ENCODE measurements at places on chromosomes 16 and 17.
A peak's percentile ranks its signal among the peaks of the same experiment; 100 is the strongest.

DNA sequence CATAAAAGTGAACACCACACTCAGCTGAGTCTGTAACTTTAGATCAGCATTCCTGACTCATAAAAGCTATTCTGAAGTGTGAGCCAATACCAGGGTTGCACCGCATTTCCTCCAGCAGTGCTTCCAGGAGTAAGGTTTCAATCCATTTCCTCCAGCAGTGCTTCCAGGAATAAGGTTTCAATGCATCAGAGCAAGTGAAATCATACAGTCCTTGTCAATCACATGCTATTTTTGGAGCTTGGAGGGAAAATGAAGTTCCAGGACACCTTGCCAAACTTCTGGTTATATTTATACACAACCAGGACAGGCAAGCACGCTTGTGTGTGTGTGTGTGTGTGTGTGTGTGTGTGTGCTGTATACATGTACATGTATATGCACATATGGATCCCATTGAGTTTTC is 327.6 kb downstream of the GRIN2A start:
- DNase-seq, result no peak

GRCh38 chr17:70787721-70788300 is 618.5 kb downstream of the KCNJ2 start:
- no peak for DNase-seq

GRCh38 chr17:80668375-80669148 is 123.9 kb downstream of the RPTOR start:
- no peak for DNase-seq

DNA sequence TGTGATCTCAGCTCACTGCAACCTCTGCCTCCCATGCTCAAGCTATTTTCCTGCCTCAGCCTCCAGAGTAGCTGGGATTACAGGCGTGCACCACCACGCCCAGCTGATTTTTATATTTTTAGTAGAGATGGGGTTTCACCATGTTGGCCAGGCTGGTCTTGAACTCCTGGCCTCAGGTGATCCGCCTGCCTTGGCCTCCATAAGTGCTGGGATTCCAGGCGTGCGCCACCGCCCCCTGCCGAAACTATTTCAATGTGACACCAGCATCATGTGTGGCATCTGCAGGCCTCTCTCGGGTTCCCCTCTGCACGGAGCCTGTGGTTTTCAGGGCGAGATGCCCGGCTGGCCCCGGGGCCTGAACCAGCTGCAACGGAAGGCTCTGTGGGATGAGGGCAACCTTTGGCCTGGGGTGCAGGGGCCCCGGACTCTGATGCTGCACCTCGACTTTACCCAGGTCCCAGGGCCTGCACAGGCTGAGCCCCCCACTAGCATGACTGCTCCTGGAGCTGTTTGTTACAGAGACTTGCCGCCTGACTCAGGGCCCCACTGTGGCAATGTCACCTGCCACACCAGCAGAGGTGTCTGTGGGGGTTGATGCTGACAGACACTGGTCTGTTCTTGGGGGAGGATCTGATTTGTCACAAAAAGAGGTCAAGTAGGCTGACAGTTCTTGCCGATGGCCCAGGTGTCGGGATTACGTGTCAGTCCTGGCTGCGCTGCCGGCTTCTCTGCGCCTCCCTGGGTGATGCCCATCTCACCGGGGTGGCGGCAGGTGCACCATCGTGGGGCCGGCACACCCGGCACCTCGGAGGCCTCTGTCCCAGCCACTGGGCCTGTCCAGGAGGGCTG is 8.6 kb upstream of the TEX19 start:
- peak; percentile 54 for DNase-seq

GRCh38 chr17:74297941-74298340 is 23.9 kb downstream of the DNAI2 start:
- peak; percentile 48 for DNase-seq

GRCh38 chr16:30761427-30761927 is 385 bp downstream of the CFAP119 start:
- peak; percentile 56 for DNase-seq

DNA sequence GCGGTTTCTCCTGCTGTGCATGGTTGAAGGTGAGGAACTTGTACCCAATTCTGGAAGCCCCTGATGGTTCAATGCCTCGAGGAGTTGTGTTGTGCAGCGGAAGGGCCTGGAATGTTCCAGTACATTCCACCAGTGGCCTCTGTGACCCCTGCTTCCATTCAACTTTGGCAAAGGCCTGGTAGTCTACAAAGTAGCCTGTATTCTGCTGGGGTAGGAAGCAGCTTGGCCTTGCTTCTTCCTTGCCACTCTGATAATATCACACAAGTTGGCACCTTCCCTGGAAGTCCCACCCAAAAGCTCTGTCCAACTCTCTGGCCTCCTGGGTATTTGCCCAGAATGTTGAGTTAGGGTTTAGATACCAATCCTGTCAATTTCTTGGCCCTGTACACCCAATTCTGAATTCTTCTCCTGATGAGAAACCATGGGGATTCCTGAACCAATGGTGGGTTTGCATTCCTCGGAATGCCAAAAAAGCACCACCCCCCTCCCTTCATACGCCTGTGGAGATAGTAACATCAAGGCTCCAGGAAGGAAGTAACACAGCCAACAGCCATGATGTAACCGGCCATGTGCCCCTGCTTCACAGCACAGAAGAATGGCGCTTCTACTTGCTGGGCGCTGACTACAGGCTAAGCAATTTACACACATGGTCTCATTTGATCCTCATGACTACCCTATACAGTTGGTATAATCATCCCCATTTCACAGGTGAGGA is 11.8 kb upstream of the FAM117A start:
- no peak for DNase-seq

DNA sequence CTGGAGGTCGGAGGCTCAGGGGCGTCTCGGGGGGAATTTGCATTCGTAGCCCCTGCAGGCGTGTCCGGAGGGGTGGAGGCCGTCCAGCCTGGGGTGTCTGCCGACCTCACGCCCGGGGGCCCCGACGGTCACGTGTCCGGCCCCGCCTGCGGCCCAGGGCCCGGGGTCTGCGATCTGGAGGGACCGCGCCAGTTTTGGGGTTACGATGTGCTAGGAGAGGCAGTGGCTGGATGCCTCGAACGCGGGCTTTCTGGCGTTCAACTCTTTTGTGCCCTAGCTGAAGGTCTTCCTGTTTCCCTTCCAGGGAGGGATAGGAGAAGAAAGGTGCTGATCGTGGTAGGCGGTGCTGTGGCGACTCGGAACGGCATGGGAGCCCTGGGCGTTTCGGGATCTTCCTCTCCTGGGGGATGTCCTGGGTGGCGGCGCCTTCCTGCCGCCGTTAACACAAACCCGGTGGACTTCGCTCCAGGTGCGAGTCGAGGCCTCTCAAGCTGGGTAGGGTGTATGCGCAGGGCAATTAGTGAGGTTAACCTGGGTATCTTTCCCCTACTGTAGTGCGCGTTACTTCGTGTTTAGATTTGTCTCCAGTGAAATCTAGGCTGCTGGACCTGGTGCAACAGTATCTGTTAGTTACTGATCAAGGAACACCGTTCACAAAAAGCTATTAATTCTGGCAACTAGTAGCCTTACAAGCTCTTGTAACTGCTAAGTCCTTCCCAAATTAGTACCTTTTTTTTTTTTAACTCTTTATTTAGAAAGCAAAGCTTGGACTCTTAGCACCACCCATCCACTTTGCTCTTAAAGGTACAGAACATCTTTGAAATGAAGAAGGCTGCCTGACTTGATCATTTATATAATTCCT is 1.3 kb downstream of the AKAP1 start:
- peak; percentile 24 for DNase-seq

DNA sequence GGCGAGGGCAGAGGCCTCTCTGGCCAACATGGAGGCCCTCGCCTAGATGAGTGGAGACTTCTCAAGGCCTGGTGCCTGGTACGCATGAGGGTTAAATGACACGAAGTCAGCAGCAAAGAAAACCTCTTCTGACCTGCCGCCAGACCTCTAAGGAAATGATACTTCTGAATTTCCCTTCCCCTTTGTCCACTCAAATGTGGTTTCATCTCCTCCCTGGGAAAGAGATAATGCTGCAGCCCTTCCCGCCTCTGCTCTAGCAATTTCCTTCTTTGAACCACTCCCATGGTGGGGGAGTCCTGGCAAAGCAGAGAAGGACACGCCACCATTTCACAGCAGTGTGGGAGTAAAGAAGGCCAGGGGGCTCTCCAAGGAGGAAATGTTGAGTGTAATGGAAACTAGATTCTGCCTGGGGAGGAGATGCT is 65.7 kb upstream of the BCAR1 start:
- DNase-seq, result no peak

DNA sequence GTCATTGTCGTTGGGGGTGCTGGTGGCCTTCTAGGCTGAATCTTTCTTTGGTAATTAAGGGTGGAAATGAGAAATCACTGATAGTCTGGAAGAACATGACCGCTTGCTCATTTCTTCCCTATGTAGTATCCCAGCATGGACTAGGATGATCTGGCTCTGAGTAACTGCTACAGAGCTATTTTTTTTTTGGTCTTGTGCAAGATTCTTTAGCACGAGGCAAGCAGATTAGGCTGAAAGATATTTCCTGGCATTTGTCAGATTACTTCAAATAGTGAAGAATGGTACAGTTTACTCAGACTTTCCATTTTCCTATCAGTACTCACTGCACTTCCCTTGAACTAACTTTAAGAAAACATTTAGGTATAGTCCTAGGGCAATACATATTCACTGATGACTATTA is 89.0 kb downstream of the SYCE1L start:
- DNase-seq, result no peak

- DNase-seq, result no peak
These were observed 29.7 kb downstream of the MGRN1 start for GRCh38 chr16:4654011-4654963.

GRCh38 chr16:4744555-4745273 is 10.4 kb downstream of the DNAAF8 start:
- no peak for DNase-seq

DNA sequence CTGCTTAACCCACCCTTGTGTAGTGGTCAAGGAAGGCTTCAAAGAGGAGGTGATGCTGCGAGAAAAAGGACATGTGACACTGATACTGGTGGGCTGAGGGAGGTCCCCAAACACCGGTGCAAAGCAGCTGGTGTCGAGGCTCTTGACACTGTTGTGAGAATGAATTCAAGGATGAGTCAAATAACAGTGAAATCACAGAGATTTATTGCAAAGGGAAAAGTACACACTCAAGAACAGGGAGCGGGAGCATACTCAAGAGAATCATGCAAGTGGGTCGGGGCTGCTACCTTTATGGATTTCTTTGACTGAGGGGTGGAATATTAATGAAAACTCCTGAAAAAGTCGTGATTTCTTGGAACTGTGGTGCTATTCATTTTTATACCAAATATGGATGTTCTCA is 31.1 kb downstream of the TMEM132E start:
- no peak for DNase-seq

GRCh38 chr17:79340333-79341221 is 266.0 kb downstream of the ENGASE start:
- DNase-seq, result no peak

GRCh38 chr16:52470585-52470984 is 76.4 kb downstream of the TOX3 start:
- DNase-seq, result no peak

- DNase-seq, result no peak
These were observed 1.4 kb downstream of the TLCD1 start for GRCh38 chr17:28724500-28725165.

DNA sequence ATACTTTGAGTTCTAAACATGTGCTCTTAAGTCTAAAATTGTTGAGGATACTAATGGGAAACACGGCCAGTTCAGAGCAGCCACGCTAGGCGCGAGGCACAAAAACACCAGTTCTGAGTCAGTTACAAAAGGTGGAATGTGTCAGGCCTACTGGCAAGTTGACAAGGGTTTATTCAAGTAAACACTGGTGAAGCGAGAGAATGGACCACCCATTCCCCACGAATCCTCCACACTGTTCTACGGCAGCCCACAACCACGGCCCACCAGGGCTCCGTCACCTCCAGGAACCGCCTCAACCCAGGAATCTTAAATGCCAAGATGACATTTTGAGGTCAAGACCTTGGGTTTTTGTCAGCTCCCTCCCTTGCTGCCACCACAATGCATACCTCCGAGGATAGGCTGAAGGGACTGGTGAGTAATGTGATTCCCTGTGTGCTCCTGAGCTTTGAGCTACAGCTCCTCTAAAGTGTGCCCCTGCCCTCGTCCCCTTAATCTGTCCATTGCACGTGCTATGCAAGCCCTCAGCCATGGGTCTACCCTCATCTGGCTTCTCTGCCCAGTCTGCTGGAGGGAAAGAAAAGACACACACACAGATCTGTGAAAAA is 28.5 kb upstream of the TRAP1 start:
- DNase-seq, result no peak

GRCh38 chr16:65154321-65154720 is 32.5 kb upstream of the CDH11 start:
- DNase-seq, result no peak

- DNase-seq, result no peak
These were observed 47.9 kb downstream of the RABEP1 start for GRCh38 chr17:5329784-5330557.

DNA sequence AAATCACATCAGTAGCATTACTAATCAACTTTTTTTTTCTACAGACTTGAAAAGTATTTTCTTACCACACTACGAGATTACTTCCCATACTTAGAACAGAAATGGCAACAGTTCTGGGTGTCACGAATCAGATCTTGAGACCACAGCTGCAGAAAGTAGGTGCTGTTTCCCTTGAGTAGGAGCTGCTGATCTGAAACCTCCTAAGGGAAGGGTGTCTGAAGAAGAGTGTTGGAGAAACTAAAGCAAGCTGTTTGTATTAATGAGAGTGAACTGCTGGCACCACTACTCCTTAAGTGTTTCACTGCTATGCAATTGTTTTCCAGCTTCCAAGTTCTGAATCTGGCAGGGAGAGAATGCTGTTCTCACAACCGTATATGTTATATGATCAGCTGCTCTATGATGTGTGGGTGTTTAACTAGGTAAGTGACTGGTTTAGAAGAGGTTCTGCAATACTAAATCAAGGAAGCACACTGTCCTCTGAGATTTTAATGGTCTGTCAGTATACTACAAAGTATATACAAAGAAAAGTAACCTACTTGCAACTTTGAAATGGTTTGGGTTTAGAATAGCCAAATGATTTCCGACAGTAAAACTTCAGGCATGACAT is 3.3 kb downstream of the ZNF652 start:
- peak; percentile 34 for DNase-seq

- DNase-seq, result no peak
These were observed 224.9 kb downstream of the PRKCA start for GRCh38 chr17:66527335-66527734.

DNA sequence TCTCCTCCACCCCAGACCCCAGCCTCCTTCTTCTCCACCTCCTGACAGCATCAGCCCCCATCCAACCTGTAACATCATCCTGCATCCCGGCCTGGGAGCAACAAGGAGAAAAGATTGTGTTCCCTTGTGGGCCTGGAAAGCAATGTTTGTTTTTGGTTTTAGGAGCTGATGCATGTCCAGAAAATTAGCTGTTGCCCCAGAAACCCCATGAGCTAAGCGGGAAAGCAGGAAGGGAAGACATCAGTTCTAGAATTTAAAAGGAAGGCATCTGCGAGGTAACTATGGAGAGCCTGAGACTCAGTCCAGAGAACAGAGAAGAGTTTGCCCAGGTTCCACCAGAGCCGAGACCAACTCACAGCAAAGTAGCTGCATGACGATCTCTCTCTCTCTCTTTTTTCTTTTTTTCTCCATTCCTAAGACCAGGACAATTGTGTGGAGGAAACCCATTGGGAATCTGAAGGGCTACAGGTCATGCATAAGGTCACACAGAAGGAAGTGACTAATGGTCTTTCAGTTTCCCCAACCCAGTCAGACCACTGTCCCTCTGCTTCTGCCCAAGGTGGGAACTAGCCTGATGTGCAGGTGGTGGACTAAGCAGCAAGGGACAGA is 124.4 kb downstream of the SLC39A11 start:
- DNase-seq, result no peak

All from stimulated activated CD4-positive, alpha-beta T cell treated with anti-CD3 and anti-CD28 coated beads, Interleukin-4, amount 100 ng/mL, for 24 hours (primary cell).